ENCODE measurements at places on chromosomes 12 and 14.

GRCh38 chr14:78016532-78016931 is 153.6 kb upstream of the NRXN3 start:
- DNase-seq: no peak

GRCh38 chr12:121132601-121133481 is at the start of gene P2RX7:
Gene P2RX7 (plus strand): TSS chr12:121132876. CDS start chr12:121132971, 95 bp downstream.
- peak; percentile 84 for DNase-seq

DNA sequence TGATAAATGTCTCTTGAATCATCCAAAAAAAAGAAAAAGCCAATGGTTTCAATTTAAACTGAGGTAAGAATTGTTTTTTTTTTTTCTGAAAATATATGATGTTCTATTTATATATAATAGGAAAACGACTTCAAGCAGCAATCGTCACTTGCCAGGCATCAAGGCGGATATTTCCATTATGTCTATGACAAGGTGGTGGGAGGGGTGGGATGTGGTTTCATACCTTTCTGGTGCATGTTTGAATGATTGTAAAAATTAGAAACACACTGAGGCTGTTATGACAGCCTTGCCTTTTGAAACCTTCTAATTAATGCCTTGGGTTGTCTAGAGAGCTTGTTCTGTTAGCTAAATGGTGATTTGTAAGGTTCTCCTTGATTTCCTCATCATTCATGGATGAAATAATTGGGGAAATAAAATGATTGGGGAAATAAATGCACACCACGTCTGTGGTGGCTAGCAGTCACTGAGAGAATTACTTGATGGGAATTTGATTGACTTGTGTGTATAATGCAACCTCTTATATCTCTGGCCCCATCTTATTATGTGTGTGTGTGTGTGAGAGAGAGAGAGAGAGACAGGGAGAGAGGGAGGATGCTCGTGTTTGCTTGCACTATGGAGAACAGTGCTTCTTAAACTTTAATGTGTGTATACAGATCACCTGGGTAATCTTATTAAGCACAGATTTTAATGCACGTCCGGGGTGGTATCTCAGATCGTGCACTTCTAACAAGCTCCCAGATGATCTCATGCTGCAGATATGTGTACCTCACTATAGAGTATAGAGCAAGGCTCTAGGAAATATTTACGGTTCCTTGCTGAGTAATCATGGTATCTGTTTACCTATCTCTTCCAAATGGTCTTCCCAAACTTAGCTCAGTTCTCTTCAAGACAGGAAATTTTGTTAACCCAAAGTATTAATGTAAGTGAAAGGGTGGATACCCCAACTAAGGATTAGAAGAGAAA is 502.6 kb downstream of the DIO2 start:
- no peak for DNase-seq

DNA sequence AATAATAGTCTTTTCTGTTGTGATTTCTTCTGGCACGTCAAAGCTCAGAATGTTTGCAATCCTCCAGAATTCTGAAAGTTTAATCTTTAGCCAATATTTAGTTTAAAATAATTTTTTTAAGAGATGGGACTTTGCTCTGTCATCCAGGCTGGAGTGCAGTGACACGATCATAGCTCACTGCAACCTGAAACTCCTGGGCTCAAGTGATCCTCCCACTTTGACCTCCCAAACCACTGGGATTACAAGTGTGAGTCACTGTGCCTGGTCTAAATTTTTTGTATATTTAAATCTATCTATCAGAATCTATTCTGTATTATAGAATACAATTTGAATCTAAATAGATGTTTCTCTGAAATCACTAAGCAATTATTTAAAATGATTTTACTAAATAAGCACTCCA is 572.7 kb downstream of the VRK1 start:
- no peak for DNase-seq

- DNase-seq: no peak
Observed at GRCh38 chr14:60777856-60778578, 43.5 kb downstream of the MNAT1 start.

GRCh38 chr14:105527826-105528585 is 1.6 kb downstream of the TMEM121 start:
- peak; percentile 97 for DNase-seq

DNA sequence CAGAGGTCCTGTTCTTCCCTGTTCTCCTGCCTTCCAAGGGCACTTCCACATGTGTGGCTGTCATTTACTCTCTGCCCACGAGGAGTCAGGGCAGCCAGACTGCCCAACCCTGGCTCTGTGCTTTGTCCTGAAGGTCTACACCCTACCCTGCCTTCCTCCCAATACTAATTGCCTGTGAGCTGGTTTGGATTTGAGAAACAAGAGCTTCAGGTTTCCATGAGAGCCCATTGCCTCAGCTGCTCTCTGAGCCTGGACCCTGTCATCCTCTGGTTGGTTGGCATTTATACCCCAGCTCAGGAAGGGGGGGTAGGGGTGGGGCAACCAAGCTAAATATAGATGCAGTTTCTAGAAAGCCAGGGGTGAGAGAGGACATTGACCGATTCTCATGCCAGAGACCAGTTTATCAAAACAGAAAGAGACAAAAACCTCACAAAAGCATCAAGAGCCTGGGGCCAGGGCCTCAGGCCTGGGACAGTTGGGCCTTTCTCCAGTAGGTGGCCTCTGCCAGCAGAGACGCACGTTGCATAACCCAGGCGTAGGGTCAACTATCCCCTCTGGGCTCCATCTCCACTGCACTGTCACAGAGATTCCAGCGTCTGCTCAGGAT is 34.5 kb downstream of the VDR start:
- peak; percentile 62 for DNase-seq

GRCh38 chr12:51971679-51972421 is 20.4 kb downstream of the ACVR1B start:
- no peak for DNase-seq

DNA sequence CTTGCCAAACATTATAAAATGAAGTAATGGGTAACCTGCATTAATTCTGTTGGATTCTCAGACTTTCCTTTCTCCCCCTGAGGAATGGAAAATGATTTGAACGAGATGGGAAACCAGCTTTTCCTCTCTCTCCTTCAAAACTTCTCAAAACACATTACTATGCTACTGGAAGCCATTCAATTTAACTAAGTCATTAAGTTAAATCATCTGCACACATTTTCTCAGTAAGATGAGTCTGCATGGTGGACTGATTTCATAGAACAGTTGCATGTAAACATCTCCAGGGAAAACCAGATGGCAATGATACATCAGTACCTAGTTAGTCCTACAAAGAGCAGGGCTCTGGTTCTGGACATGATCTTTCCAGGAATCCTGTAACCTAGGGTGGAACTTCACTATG is 59.9 kb downstream of the BMP4 start:
- no peak for DNase-seq

GRCh38 chr12:66674495-66675122 is 4.3 kb downstream of the GRIP1 start:
- no peak for DNase-seq

DNA sequence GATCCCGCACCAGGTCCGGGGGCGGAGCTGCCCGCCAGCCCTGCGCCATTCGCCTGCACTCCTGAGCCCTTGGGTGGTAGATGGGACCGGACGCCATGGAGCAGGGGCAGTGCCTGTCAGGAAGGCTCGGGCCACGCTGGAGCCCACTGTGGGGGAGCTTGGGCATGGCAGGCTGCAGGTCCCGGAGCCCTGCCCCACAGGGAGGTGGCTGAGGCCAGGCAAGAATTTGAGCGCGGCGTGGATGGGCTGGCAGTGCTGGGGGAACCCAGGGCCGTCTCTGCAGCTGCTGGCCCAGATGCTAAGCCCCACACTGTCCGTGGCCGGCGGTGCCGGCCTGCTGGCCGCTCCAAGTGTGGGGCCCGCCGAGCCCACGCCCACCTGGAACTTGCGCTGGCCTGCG is 260.0 kb downstream of the NPAS3 start:
- DNase-seq: no peak

All from SK-N-SH (cell line).